Calu3 (cell line): ENCODE measurements at places on chromosomes 6 and 20. TPM values are rescaled to one million over a fixed set of nuclear protein-coding genes. Genes with fewer than 3 reads are reported as not detected.

Gene RHAG
- total RNA-seq, result not detected in 2 replicates

GRCh38 chr6:44453146-44453545 lies 65.6 kb downstream of the CDC5L start:
- no peak overlapping the region for H3K27ac ChIP-seq
- H3K4me3 ChIP-seq, result no peak overlapping the region
- DNase-seq, result no peak
- H3K27me3 ChIP-seq, result peaks cover 20% of the 10 kb centered on the region

Gene DDRGK1
- 30.9 and 36.3 TPM in 2 replicates for total RNA-seq

- H3K27me3 ChIP-seq, result peaks cover 59% of the 10 kb centered on the region
- no peak overlapping the region for H3K4me3 ChIP-seq
- H3K36me3 ChIP-seq, result no peaks in the 10 kb centered on the region
- H3K4me1 ChIP-seq, result no peaks in the 10 kb centered on the region
These were observed 44.2 kb downstream of the COL11A2 start for GRCh38 chr6:33147807-33148666.

DNA sequence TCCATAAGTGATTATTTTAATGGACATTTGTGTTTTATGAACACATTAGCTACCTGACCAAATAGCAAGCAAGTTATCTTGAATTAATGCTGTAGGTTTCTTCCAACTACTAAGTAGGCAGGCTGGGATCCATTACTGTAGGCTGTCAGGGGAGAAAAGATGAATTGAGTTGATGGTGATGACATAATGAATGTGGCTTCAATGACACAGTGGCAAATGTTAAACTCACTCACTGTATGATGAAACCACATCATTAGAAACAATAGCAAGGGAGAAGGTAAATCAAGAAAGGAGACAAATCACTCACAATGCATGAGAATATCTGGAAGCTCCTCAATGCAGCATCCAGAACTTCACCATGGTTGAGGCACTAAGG lies 529.7 kb upstream of the CITED2 start:
- no peaks in the 10 kb centered on the region for H3K4me1 ChIP-seq
- no peaks in the 10 kb centered on the region for H3K36me3 ChIP-seq
- no peak for DNase-seq
- H3K4me3 ChIP-seq, result no peak overlapping the region
- H3K27me3 ChIP-seq, result no peaks in the 10 kb centered on the region

Gene TSHZ2
- total RNA-seq, result not detected in 2 replicates

- H3K36me3 ChIP-seq, result no peaks in the 10 kb centered on the region
- no peaks in the 10 kb centered on the region for H3K4me1 ChIP-seq
- H3K4me3 ChIP-seq, result no peak overlapping the region
- H3K27me3 ChIP-seq, result no peaks in the 10 kb centered on the region
- H3K27ac ChIP-seq, result no peak overlapping the region
- DNase-seq, result no peak
These were observed 890.0 kb upstream of the CITED2 start for GRCh38 chr6:140264431-140264830.
